ENCODE measurements at places on chromosomes 3 and 15.

DNA sequence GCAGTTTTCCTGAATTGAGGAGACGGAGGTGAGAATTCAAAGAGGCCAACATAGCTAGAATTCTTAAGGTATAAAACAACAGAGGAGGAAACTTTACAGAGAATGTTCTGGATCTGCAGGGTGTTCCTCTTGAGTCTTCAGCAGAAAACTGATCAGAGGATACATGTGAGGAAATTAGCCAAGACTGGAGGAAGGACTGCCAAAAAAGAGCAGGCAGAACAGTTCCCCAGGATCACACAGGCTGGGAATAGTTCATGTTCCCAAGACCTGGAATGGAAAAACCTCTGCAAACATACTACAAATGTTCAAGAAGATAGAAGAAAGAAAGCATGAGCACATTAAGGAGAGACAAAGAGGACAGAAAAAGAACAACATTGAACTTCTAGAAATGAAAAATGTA is 7.5 kb downstream of the SLC49A4 start:
- DNase-seq: no peak

- no peak for DNase-seq
Measured at GRCh38 chr15:91165850-91166249, 65.8 kb downstream of the SV2B start.

DNA sequence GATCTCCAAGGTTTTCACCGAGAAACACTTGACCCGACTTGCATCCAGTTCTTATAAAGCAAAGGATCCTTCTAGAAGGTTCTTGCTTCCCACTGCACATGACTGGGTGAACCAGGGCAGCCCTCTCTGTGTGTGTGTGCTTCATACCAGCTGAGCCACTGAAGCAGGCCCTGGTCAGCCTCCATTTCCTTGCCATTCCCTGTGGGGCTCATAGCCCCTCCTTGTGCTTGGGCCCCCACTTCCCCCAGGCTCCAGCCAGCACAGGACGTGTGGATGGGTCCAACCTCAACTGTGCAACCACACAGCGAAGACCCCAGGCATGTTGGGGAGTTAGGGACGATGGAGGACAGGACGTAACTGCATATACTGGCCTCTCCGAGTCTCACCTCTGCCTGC is 15.5 kb downstream of the KLF15 start:
- no peak for DNase-seq

- no peak for DNase-seq
Measured at GRCh38 chr3:182583545-182583944, 209.8 kb upstream of the ATP11B start.

DNA sequence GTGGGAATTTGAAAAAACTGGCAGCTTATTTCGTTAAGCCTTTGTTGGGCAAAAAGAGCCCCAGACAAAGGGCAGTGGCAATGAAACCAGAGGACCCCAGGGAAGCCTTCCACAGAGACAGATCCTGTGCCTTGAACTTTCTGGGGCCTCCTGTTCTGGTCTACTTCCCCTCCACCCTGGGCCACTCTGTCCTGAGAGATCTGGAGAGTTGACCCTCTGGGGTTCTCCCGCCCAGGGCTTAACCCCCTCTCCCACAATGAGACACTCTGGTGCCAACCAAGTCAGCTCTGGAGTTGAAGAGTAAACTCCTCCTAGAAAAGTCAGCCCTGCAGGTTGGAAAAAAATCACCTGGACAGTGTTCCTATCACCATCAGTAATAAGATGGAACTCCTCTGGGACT is 20.8 kb downstream of the EHD4 start:
- DNase-seq: no peak

DNA sequence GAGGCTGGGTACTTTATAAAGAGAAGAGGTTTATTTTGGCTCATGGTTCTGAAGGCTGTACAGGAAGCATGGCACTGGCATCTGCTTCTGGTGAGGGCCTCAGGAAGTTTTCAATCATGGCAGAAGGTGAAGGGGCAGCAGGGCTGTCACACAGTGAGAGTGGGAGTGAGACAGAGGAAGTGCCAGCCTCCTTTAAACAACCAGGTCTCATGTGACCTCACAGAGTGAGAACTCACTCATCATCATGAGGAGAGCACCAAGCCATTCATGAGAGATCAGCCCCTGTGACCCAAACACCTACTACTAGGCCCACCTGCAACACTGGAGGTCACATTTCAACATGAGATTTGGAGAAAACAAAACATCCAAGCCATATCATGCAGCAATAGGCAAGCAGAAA is 9.3 kb upstream of the RFTN1 start:
- DNase-seq: no peak

DNA sequence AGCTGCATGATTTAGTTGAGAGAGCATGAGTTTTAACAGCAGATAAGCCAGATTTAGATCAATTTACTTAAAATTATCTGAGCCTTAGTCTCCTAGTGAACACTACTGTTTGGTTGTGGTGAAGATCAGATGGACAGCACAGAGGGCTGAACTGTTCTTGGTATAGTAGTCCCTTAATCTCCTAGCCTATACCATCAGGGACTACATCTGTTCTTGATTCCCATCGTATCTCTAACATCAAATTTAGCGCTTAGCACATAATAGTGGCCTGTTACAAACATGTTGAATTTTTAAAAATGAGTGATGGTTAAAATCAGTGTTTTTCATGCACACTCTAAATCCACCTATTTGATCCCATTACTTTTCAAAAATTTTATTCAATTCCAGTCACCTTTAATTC is 507.7 kb downstream of the GRM7 start:
- no peak for DNase-seq

DNA sequence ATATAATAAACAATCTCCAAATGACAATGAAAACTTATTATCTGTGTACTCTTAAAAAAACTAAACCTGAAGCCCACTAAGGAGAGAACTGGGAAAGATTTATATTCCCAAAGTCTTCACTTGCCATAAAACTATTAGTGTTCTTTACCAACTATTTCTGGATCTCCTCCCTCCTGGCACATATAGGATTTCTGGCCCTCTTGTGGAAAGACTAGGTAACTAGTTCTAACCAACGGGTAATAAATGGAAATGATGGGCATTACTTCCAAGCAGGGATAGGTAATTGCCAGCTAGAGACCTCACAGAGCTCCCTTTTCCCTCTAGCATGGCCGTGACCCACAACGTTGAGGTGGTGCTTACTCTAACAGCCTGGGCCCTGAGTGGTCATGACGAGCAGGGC is 110.1 kb downstream of the DNAH12 start:
- DNase-seq: no peak

- DNase-seq: peak; percentile 86
Measured at GRCh38 chr15:88894348-88894818, 961 bp downstream of the HAPLN3 start.

DNA sequence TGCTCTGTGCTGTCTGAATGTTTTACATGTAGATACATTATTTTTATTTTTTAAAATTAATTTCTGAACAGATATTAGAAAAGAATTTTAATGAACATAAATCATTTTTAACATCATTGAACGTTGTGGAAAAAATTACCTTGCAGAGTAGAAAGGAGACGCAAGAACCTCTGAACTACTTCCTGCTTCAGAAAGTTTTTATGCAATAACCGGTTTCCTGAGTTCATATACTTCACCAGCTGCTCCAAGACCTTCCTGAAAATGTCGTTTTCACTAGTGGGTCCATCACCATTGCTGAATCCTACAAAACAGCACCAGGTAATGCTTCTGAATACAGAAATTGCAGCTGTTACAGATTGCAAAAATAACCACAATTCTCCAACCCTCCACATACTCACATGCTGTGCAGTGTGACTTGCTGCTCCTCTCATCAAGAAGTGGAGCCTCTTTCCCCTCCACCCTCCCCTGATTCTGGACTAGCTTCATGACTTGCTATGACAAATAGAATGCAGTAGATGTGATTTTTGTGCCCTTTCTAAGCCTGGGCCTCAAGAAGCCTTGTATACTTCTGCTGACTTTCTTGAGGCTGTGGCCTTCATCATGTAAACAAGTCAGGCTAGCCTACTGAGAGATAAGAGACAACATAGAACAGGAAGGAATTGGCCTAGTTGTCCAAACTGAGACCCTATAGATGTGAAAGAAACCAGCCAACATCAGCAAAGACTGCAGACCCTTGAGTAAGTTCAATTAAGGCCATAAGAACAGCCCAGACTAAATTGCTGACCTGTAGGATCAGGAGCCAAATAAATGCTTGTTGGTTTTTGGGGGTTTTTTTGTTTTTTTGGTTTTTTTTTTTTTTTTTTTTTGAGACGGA is 80.4 kb downstream of the TRANK1 start:
- no peak for DNase-seq

DNA sequence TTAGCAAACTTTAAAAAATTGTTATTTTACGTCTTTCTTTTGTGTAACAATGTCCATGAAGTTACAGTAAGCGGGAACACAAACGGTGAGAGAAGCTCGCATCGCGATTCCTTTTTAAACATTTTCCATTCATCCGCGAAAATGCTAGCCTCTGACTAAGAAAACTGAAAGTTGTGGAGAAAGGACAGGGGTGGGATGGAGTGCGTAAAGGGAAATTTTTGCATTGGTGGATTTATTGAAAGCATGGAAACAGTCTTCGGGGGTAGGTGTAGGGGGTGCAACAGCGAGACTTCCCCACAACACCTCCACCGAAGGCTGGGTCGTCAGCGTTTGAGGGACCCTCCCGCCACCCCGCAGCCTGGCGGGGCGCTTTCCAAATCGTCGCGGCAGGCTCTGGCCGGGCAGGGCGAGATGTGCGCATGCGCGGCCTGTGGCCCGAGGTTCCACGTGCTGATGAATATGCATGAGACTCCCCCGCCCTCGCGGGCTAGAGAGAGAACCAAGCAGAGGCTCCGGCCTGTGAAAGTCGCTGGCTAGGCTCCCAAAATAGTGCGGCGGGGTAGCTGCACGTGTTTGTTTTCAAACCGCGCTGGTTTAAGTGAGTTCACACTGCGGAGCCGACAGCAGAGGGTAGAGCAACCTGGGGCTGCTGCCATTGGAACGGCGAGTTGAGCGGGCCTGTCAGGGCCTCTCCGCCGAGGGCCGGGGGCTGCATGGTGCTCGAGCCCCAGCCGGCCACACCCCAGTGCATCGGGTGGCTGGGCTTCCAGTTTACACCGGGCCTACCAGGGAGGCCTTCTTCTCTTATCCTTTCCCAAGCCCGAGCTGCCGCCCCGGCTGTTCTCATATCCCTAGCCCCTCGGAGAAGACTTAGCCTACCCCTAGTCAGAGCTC is 9.9 kb downstream of the ZIC1 start:
- peak; percentile 77 for DNase-seq

GRCh38 chr15:52042051-52042851 is 23.2 kb downstream of the MAPK6 start:
- no peak for DNase-seq

- no peak for DNase-seq
Measured at GRCh38 chr3:65400899-65401298, 637.8 kb downstream of the MAGI1 start.

GRCh38 chr3:43366481-43366880 is 80.1 kb downstream of the SNRK start:
- no peak for DNase-seq

- no peak for DNase-seq
Measured at GRCh38 chr15:66822114-66822513, 120.1 kb downstream of the SMAD6 start.

- DNase-seq: no peak
Measured at GRCh38 chr3:134666885-134667284, 16.1 kb upstream of the KY start.

GRCh38 chr15:37221671-37222145 is 121.4 kb upstream of the MEIS2 start:
- DNase-seq: no peak

DNA sequence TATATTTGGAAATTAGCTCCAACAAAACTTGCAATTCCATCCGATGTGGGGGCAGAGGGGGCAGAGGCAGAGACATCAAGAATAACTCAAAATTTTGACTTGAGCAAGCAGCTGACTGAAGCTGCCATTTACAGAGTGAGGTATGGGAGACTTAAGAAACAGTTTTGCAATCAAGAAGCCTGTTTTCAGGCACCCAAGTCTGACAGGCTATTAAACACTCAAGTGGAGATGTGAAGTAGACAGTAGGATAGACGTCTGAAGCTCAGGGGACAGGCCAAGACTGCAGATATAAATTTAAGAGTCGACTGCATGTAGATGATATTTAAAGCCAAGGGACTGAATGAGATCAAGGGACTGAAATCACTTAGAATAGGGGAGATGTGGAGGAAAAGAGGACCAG is 9.9 kb upstream of the SH3BP5 start:
- DNase-seq: no peak

- no peak for DNase-seq
Measured at GRCh38 chr15:90334304-90334731, 17.8 kb upstream of the ZNF774 start.

DNA sequence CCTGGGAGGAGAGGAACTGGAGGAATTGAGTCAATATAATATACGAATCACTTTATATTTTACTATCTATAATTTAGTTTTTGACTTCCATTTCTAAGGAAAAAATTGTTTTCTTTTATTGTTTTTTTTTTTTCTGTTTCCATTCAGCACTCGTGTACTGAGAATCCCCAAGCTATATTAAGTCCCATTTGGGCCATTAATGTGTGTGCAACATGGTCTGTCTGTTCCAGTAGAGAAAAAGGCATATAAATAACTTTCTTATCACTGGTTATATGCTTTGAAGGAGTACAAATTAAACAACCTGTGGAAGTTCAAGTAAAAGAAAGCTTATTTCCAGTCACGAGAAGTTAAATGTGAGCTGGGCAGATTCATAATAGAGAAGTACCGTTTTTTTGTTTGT is 498.9 kb upstream of the TPRG1 start:
- DNase-seq: no peak

- no peak for DNase-seq
Measured at GRCh38 chr3:108487439-108487838, 23.0 kb downstream of the MYH15 start.

GRCh38 chr15:31065824-31066223 is 35.7 kb downstream of the TRPM1 start:
- DNase-seq: no peak

DNA sequence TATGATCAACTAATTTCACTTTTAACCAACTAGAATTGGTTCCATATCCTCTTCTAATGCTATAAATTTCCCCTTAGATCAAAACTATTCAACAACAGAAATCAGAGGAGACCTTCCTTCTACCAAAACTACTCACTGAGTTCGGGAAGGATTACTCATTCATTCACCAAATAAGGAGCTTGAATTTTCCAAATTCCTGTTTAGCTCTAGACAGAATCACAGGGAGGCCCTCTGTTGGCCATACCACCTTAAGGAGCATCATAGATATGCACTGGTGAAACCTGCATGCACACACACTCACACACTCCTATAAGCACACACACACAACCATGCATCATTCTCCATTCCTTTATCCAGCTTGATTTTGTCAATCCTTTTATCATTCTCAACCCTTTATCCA is 49.0 kb downstream of the SUCLG2 start:
- no peak for DNase-seq
